Skeletal muscle cell (primary cell): ENCODE measurements at places on chromosomes 2 and 18.

DNA sequence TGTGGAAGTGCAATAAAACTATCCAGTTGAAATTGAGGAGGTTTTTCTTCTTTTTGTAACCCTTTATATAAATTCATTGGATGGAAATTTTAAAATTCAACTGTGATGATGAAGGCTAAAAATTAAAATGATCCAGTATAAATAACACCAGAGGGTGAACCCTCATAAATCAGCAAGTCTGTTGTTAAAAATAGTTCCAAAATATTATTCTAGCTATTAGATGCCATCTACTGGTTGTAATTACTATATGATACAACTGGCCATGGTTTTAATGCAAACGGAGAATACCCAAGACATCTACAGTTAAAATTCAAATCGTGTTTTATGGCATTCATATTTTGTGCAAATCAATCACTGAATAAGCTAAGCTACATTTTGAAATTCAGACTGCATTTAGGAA lies 53.8 kb downstream of the TMEM200C start:
- DNase-seq, result no peak

- peak; percentile 43 for DNase-seq
Measured at GRCh38 chr2:222448748-222449181, 24.4 kb downstream of the SGPP2 start.

GRCh38 chr2:80149991-80150390 lies 154.6 kb downstream of the LRRTM1 start:
- DNase-seq, result no peak

DNA sequence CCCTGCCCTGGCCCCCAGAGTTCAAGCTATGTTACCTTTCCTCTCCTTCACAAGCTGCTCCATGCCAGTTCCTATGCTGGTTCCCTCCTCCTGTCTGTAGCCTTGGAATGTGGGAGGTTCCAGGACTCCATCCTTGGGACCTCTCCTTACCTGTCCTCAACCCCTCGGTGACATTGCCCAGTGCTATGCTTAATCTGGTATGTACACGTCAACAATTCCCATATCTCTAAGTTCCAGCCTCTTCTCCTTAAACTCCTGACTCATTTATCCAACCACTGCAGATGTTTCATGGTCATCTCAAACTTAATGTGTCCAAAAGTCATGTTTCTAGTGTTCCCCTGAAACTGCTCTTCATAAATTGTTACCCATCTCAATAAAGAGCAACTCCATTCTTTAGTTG lies 160.8 kb downstream of the TNS1 start:
- DNase-seq, result no peak

DNA sequence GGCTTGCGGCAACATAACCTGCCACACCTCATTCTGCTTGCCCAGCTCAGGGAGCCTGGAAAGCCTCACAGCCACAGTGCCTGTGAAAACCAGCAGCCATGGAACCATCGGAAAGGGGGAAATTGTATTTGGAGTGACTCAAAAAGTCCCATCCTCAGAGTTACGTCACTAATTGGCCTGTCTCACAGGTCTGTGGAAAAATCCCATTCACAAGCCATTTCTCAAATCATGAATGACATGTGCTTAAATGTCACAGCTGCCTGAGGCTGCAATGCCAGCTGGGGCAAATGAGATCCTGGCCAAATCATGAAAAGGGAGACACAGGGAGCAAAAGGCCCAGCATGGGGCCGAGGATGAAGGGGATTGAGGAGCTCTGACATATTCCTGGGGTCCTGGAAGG lies 486.9 kb upstream of the RAB6C start:
- no peak for DNase-seq

GRCh38 chr2:40036241-40036640 lies 257.2 kb upstream of the THUMPD2 start:
- no peak for DNase-seq

DNA sequence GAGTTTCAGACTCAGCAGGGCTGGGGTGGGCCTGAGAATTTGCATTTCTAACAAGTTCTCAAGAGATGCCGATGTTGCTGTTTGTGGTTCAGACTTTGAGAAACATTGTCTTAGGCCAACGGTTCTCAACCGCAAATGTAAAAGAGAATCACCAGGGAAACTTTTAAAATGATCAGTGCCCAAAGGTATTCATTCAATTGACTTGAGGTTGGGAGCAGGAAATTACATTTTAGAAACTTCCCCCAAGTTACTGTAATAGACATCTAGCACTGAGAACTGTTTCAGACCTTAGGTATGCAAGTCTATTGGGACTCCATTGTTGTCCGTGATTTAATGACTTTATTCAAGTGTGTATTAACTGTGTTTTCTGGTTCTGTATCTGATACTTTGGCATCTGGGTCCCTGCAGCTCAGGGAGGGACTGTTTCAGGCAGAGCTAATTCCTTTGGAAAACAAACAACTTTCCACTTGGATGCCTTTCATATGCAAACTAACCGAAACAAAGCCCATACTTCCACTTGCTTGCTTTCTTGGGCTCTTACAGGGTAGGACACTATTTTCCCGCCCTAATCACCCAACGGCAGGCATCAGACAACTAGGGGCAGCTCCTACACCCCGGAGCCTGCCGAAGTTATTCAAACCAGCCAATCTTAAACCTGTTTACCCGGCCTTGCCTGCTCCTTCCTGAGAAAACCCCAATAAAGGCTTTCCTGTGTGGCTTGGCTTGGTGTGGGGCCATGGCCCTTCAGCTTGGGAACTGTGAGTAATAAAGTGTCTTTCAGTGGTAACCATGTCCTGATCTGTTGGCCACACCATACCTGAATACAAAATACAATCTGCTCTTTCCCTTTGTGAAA lies 97.6 kb downstream of the POLE4 start:
- DNase-seq, result no peak

DNA sequence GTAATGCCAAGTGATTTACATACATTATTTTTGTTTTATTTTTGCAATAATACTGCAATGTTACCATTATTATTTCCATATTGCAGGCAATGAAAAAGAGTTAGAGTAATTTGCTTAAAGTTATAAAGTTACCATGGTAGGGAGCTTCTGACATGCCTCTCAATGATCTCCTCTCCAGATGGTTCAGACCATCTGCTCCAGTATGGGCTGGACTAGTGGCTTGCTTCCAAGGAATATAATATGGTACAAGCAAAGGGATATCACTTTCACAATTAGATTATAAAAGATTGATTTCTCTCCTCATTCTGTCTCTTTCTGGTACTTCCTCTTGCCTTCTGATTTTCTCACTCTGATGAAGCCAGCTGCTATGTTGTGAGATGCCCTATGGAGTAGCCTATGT lies 245.4 kb downstream of the INSIG2 start:
- DNase-seq, result no peak

- no peak for DNase-seq
Measured at GRCh38 chr18:61926532-61926931, 33.7 kb upstream of the RNF152 start.

- DNase-seq, result no peak
Measured at GRCh38 chr2:71303849-71304248, 27.7 kb upstream of the ZNF638 start.

DNA sequence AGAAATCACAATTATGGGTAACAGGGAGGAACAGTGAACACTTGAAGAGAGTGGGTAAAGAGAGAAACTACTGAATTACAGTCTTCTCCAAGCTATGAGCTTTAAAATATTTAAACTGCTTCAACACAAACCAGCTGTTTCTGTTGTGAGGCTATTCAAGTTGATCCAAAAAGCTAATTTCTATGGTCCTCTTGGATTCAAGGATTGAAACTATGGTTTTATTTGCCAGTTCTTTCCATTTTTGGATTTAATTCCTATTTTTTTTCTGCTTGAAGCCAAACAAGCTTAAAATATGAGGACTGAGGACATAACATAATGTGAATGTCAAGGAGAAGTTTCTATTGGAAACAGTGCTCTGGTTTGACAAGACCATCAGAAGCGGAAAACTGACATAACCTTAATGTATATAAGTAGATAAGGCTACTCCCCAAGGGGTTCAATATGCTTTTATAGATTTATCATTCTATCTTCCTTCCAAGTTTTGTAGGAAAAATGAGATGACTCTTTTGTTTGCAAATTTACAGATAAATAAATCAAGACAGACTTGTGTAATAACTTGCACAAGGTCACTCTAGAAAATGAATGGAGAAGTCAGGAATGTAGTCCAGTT lies 60.7 kb upstream of the AQP4 start:
- no peak for DNase-seq

- DNase-seq, result no peak
Measured at GRCh38 chr2:181483876-181484275, 26.7 kb downstream of the ITGA4 start.

DNA sequence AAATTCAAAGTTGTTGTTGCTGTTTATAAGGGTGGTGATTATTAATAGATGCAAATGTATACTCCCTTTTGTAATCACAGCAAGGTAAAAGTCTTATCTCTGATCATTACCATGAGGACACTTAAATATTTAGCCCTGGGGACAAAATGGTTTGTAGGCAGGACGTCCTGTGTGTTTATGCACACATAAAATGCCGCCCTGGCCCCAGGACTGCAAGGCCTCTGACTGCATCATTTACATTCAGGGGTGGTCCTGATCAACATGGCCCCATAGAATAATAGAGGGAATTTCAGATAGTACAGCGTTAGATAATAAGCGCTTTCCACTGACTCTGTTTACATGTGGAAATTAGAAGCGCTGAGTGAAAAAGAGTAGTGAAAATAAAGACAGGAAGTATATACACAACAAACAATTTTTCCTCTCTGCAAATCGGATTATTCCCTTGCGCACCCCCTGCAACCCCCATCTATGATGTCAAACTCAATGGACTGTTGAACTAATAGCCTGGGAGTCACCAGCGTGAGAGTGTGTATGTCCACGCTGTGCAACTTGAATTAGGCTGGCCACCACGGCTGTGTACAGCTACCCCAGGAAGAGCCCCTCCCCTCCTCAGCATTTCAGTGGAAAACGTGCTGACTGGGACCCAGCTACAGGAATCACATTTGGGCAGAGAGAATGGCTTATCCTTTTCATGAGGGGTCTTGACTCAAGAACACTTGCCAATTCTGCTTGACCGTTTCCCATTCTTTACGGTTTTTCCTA lies 291.5 kb downstream of the SOX11 start:
- DNase-seq, result no peak

GRCh38 chr2:106208874-106209273 lies 14.8 kb upstream of the UXS1 start:
- no peak for DNase-seq

DNA sequence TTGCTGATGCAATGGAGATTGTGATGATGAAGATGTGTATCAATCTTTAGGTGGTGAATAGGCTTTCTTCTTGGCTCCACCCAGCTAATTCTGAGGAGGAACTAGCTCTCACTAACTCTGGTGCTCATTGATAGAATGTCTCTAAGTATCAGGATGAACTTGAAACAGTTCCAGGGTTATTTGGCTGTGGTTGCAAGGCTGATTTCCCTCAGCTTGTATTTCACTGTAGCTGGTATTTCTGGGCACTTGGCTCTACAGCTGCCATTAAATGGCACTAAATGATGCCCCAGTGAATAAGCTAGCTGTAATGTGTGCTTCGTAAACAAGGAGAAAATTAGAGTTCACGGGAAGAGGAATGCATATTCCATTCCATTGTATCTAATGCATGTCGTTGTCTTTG lies 241.2 kb downstream of the RPIA start:
- no peak for DNase-seq
